NCI-H1930 (cell line): ENCODE measurements at places on chromosomes 7 and 10.
A peak's percentile ranks its signal among the peaks of the same experiment; 100 is the strongest.

DNA sequence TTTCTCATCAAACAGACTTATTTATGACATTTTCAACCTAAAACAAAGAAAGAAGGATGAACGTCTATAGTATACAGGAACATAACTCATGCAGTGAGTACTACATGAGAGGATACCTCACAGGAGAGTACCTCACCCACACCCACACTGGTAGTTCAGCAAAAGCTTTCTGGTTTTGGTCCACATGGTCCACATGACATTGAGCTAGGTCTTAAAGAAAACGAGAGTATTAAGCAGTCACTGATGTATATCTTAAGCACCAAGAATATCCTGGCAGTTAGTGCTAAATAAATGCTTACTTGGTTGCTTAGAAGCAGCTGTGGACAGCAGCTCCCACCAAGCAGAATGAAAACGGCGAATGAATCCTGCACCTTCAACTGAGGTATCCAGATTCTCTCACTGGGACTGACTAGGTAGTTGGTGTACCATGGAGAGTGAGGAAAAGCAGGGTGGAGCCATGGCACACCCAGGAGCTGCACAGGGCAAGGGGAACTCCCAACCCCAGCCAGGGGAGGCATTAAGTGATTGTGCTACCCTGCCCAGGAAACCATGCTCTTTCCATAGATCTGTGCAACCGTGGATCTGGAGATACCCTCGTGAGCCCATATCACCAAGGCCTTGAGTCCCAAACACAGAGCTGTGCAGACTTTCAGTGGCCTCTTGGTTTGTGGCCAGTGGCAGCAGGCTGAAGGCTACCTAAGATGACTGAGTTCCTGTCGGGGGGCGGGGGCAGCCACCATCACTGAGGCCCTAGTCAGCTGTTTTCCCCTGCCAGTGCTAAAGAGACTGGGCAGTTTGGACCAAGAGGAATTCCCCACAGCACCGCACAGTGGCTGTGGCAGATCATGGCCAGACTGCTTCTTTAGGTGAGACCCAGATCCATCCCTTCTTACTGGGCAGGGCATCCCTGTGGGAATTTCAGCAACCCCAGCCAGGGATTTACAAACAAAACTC is 143.4 kb downstream of the SGMS1 start:
- no peak for DNase-seq

GRCh38 chr7:39647816-39648215 is 24.4 kb downstream of the RALA start:
- no peak for DNase-seq

- DNase-seq, result no peak
Measured at GRCh38 chr7:85019778-85020177, 167.1 kb downstream of the SEMA3D start.

DNA sequence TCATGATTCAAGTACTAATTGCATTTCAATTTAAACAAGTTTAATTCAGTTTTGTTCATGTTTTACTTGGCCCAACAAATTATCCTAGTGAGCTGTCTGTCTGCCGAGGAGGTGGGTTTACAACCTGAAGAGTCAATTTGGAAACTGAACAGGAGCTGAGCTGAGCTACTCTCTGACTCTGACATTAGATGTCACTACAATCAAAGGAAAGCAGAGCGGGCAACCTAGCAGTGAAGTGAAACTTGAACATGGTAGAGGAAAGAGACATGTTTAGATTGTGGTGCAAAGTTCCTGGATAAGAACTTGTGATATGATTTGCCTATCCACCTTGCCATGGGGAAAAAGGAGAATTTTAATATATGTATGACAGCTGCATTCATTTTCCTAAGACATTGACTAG is 9.6 kb upstream of the AGR3 start:
- peak; percentile 29 for DNase-seq

DNA sequence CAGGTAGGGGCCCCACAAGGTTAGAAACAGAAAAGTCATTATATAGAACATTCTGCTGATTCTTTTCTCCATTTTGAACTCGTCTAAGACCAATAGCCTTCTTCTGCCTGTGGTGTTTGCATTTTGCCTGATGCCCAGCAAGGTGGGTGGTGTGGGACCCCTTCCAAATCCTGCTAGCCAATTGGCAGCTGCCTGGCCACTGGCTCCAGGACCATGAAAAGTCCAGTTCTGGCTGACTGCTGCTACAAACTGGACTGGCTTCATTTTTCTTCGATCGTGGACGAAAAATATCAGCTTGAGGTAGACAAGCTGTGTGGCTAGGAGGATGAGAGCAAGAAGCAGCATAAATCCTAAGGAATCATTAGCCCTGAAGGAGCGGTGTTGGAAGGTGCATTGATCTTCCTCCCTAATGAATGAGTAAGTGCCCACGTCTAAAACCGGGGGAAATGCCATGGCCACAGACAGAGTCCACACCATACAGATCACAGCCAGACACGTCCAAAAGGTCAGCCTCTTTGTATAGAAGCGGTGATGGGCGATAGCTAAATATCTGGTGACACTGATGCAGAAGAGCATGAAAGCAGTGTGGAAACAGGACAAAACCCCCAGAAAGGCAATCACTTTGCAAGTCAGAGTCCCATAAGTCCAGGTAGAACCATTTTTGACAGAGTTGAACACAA is 2.7 kb downstream of the GPR85 start:
- DNase-seq, result no peak

DNA sequence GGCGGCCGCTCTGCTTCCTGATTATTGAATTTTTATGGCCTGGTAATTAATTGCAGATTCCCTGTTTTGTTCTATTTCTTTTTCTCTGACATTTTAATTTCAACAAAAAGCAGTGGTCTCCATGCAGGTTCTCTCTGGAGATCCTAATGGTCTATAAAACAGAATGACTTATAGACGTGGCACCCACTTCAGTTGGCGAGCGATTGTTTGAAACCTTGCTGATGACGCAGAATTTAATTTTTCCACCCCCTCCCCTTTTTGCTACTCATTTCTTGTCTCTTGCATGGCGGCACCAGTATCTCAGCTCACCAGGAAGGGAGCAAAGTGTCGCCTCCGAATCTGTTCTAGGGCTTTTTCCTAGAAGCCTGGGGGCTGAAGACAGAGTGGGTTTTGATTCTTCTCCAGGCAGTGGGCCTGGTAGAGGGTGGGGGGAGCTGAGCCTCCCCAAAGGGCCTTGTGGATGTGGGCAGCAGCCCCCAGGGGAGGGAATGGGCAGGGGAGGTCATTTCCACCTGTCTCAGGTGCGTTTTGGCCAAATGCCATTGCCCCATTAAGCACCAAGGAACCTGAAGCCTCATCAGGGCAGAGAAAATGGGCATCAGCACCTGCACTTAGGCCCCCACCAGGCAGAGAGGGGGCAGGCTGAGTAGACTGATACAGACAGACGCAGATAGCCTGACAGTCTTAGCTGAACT is 3.5 kb upstream of the COMTD1 start:
- DNase-seq, result no peak

GRCh38 chr7:119783799-119784198 is 489.2 kb upstream of the KCND2 start:
- no peak for DNase-seq

DNA sequence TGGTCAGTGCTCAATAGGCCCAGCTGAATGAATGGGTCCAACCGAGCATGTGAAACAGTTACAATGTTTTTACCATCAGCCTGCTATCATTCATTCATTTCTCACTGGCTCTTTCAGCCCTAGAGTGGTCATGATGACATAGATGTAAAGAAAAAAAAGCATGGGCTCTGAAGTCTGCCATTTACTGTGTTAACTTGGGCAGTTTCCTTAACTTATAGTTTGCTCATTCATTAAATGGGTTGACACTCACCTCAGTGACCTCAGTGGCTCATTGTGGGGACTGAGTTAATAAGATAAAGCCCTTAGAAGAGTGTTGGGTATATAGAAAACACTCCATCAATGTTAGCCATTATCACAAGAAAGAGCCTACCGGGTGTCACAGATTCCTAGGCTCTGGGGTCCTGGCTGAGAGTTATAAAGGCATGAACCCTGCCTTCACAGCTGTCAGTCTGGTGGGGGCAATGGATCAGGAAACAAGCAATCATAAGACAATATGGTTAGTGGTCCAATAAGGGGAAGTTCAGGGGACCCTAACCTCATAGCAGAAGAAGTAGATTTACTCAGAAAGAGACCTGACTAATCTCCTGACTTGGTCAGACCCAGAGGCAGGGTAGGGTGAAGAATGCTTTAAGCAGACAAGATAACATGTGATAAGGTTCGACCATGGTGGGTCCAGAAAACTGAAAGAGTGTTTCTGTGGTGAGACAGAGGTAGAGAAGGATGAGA is 29.7 kb upstream of the GPAM start:
- no peak for DNase-seq

- DNase-seq, result no peak
Measured at GRCh38 chr7:115676080-115676479, 354.5 kb downstream of the TFEC start.

DNA sequence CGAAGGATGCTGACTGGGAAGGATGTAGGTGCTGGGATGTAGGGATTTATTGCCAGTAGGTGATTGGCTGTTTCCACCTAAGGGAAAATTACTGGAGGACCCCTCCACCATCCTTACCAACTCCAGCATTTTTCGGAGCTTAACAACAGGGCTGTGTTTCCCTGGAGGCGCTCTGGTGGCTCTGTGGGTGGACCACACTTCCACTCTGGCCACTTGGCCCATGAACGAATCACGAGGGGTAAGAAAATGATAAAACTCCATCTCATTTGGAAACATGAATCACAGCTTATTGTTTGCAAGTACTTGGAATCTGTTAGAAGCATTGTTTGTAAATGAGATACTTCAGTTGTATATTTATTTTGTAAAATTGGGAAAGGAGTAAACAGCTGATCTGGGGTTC is 3.0 kb downstream of the DOCK1 start:
- DNase-seq, result no peak

DNA sequence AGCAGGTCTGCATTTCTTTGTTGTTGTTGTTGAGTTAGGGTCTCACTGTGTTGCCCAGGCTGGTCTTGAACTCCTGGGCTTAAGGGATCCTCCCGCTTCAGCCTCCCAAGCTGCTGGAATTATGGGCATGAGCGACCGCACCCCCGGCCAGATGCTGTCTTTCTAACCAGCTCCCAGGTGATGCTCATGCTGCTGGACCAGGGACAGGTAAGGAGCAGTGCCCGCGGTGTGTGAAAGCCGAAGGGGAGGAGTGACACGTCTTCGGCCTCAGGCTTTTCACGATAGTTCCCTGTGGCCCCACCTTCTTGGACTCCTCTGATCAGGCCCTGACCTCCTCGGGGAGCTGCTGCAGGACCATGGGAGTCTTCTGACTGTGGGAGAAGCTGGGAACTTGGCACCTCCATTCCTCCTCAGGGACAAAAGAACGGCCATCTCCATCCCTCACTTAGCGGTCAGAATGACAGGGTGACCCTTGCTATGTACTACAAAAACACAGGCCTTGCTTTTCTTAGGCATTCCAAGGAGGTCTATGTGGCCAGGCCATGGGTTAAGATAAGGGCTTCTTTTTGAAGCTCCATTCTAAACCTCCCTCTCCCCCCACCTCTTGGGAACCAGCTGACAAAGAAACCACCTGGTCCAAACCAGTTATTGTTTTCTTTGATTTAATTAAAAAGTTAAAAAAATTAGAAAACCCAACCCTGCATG is 5.5 kb downstream of the SFRP5 start:
- no peak for DNase-seq
